ENCODE measurements at places on chromosomes 2 and 18.

GRCh38 chr2:182864949-182865570 lies 1.4 kb downstream of the FRZB start:
- ATAC-seq = no peak

DNA sequence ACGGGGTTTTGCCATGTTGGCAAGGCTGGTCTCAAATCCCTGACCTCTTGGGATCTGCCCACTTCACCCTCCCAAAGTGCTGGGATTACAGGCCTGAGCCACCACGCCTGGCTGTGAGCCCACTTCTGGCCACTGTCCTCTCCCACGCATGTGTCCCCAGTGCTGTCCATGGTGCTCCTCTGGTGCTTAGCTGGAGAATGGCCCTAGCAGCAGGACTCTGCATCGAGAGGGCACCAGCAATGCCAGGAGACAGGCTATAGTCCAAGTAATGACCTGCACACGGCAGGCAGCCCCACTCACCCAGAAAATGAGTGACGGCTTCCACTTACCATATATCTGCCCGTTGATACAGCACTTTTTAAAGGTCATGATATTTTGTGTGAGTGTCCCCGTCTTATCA lies 66.3 kb upstream of the NARS1 start:
- ATAC-seq = no peak

DNA sequence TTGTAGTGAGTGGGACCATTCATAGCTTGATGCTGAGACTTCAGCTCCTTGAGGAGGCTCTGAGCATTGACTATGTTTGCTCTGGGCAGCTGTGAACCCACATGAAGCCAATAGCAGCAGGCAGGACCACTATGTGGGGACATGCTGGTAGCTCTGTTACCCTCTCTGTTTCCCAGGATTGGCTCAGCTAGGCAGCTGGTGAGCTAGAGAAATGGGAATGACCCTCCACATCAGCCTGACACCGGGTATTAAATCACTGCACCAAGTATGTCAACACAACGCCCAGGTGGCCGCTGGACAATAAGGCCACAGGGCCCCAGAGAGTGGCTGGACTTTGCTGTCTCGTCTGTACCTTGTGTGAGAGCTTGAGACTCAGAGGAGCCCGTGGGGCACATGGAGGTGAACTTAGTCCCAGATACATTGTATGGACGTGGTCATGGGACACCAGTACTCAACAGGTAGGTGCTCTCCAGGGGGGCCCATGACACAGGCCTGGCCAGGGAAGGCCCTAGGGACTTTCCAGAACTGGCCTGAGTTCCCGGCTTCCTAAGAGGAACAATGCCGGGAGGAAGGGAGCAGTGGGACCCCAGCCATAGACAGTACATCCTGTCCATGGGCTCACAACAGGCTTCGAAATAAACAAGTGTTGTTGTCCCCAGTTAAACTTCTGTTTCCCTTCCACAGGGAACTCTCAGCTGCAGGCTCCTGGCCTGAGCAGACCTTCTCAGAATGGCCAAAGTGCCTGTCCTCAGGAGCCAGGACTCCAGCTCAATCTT lies 35.2 kb downstream of the HS1BP3 start:
- no peak for ATAC-seq

- ATAC-seq = no peak
These were observed 712.5 kb downstream of the DCDC2C start for GRCh38 chr2:4415810-4416413.

DNA sequence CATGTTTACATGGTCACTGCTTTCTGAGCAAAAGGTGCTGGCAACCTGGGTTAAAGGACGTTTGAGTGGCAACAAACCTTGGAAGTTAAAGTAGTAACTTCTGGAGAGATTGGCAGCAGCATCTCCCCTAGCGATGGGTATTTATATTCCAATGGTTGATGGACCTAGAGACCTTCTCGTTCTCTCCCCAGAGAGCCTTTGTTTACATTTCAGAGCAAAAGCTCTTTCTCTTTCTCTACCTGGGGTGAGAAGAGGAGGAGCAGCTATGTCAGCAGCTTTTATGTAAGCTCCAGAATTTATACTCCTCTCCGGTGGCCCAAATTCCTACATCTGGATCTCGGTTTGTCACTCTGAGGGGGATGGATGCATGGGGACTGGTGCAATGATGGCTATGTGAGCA lies 213.7 kb upstream of the ARL4C start:
- no peak for ATAC-seq

- ATAC-seq = no peak
These were observed 2.8 kb downstream of the PREPL start for GRCh38 chr2:44358503-44358902.

DNA sequence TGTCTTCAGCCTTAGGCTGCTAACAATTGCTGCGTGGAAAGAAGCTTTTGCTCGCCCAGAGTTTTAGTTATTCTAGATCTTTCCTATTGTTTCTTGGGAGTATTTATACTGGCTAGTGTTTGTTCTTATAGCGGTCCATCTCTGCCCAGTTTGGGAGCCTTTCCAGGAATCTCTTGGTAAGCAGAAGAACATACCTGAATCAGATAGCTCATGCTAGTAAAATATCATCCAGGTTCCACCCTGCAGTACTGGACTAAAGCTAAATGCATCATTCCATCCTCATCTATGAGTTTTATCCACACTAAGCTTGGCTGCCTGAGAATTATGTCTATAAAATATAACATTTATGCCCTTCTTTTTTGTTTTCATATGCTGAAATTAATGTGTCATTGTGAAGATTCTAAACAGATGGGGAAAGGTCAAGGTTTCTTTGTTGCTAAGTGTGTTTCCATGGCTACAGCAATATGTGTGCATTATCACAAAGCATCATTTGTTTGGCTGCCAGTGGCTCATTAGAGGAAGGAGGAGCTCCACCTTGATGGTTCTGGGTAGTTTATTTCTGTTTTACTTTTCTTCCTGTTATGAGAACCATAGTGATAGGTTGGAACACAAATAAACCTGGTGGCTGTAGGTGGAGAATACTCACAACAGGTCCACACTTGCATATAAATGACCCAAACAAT lies 182.8 kb downstream of the PIK3C3 start:
- no peak for ATAC-seq

GRCh38 chr2:8297376-8298231 lies 384.3 kb upstream of the ID2 start:
- ATAC-seq = no peak

GRCh38 chr2:174036825-174037224 lies 71.7 kb upstream of the SP3 start:
- no peak for ATAC-seq

DNA sequence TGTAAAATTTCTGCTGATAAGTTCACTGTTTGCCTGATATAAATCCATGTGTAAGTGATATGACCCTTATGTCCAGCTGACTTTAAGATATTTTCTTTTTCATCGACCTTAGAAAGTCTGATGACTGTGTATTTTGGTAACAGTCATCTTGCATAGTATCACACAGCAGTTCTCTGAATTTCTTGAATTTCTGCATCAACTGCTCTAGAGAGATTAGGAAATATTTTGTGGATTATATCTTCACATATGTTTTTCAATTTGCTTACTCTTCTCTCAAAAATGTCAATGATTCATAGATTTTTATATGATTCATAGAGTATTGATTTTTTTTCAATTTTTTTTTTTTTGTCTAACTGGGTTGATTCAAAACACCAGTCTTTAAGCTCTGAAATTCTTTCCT lies 945.3 kb downstream of the TRIB2 start:
- no peak for ATAC-seq

- no peak for ATAC-seq
These were observed 41.0 kb downstream of the NPC1 start for GRCh38 chr18:23545247-23545789.

GRCh38 chr2:73281244-73281643 lies 3.0 kb downstream of the FBXO41 start:
- ATAC-seq = no peak

DNA sequence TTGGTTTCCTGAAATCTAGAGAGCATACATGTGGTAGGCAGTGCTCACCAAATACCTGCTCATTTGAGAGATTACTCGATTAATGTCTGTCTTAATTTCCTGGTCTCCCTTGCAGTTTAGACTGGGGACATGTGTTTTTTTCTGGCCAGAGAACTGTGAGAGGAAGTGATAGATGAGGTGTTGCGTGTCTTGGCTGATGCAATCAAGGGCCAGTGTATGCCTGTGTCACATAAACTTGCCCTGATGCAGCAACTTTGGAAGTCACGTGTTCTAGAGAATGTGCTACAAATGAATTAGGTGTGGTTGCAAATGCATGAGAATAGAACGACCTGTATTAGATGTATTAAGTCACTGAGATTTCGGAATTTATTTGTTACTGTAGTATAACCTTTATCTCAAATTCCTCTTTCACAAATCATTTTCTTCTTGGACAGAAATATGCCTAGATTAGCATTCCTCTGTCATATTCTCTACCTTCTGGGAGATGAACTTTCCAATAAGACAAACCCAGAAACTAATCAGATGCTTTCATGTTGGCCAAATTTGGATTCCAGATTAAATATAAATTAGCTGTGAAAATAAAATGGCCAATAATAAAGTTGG lies 9.9 kb upstream of the IL1A start:
- no peak for ATAC-seq

DNA sequence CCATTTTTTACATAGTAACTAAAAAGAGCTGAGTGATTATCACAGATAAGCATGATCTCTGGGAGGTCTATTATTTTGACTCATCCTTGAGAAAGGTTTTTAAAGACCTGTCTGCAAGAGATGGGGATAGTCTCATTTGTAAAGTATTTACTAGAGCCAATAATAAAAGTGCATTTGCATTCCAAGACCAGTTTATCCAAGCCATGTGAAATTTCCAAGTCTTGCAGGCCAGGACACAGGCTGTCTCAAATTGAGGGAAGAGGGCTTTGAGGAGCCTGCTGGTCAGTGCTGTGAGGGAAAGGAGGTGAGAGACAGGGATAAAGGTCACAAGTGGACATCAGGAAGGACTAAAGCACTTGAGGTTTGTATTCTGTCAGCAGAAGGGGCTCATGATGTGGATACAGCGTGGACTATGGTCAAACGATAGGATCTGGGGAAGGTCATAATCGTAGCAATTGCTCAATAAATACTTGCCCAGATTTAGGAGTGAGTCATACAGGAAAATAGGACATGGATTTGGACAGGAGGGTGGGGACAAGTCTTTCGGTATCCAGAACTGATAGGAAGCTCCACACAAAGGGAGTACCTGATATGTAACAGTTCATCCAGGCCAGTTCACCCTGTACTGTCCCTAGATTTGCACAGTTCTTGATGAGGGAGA lies 6.6 kb upstream of the CDH2 start:
- ATAC-seq = peak; percentile 82

GRCh38 chr2:23711979-23712755 lies 214.8 kb downstream of the ATAD2B start:
- ATAC-seq = no peak

GRCh38 chr2:120984046-120984445 lies 248.4 kb downstream of the GLI2 start:
- no peak for ATAC-seq

GRCh38 chr18:8709248-8710059 lies 4.1 kb downstream of the MTCL1 start:
- ATAC-seq = no peak

DNA sequence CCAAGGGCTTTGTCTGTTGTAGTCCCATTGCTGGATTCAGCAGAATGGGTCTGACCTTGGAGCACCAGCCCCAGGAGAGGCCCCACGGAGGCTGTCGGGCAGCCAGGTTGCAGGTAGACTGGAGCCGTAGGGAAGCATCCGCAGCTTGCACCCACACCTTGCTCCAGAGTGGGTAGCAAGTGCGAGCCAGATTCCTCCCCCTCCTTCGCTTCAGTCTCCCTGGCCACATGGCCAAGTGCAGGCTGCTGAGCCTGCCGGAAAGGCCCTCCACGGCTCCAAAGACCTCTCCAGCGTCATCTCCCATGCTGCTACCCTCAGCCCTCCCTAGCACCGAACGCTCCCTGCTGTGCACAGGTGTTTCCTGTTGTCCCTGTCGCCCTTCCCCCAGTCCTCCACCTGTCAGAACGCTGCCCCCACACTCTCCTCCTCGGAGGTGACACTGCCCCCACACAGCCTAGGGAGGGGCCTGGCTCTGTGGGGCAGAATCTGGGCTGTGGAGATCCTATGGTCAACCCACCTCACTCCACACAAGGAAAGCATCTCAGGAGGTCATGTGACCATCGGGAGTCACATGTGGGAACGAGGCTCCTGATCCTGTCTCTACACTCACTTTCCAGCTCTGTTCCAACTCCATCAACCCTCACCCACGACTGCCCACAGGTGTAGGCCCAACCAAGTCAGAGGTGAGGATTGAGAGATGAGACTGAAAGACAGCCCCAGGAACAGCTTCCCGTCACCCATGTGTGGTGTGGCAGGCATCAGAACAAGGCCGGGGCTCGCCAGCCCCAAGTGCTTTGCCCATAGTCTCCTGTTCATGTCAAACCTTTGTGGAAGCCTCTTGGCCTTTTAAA lies 8.3 kb downstream of the KCNF1 start:
- no peak for ATAC-seq

DNA sequence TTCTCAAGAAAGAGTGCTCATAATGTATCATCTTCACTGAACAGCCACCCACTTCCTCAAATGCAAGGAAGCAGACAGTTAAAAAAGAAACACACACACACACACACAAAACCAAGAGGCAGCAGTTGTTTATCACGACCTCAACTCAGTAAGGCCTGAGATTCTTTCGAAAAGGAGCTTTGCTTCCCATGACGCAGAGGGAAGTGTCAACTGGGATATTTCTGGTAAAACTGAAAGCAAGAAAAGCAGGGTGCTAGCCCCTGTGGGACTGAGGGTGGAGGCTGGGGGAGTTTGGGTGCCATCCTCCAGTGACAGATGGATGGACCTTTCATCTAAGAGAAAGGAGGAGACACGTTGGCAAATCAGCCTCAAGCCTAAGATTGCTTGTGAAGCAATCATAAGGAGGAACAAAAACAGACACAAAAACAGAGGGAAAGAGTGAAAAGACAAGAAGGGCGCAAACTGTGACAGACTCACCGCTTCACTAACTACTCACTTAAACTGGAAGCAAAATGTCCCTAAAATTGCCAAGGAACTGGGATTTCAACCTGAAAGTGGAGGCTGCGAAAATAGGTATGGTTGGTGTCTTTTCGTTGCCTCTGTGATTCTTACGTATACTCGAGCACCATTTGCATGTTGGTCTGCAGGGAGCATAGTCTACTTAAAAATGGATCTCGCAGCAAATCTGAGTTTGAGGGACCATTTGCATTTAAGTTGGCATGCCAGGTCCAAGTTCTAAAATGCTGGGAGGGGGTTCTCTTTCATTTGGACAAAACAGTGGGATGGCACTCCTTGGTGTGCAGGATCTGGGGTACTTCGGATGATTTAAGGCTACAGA lies at the start of gene ARHGAP25:
Gene ARHGAP25 (plus strand): TSS at position 124 of the 838 bp plus-strand sequence. CDS start 389 bp downstream, at position 513.
- no peak for ATAC-seq

DNA sequence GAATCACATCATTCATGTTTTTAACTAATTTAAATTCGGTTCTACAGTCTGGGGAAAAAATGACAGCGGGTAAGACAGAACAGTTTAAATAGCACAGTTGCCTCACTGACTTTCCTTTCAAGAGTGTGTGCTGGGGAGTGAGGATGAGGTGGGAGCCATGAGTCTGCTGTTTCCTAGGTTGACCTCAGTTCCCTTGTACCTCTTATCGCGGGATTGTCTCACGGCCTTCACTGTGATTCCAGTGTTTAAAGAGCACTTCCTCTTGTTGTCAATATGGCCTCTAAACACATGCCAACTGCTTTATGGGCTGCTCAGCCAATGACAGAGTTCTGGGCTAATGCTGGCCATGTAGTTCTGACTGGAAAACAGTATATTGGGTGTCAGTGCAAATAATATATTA lies 41.6 kb upstream of the ALMS1 start:
- no peak for ATAC-seq
